ENCODE measurements at places on chromosomes 5 and 9. TPM values are rescaled to one million over a fixed set of nuclear protein-coding genes. Genes with fewer than 3 reads are reported as not detected.
A peak's percentile ranks its signal among the peaks of the same experiment; 100 is the strongest.

DNA sequence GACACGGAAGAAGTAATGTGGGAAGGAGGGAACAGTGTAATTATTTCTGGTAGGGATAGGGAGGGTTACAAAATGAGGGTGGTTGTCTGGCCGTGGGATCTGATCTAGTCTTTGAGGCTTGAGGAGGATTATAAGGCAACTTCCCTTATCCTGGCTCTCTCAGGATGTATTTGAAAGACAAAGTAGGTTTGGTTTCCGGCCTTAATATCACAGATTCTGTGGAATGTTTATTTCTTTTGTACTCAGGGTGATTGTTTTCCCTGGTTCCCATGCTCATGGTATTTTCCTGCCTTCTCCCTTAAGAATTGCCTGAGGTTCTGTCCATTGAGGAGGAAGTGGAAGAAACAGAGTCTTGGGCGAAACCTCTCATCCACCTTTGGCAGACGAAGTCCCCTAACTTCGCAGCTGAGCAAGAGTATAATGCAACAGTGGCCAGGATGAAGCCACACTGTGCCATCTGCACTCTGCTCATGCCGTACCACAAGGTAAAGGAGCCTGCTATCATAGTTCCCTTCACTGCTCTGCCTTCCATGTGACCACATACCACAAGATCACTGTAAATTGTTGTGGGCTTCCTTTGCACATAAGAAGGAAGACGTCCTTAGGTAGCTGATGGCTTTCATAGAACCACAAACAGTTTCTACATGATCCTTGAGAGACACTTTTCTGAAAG is 253.8 kb downstream of the KDM4C start:
- no peak for DNase-seq
- H3K27me3 ChIP-seq, result no peaks in the 10 kb centered on the region
- no peaks in the 10 kb centered on the region for H3K4me1 ChIP-seq
- H3K27ac ChIP-seq, result no peak overlapping the region
- H3K36me3 ChIP-seq, result no peaks in the 10 kb centered on the region
- H3K4me3 ChIP-seq, result no peak overlapping the region

- H3K4me1 ChIP-seq, result no peaks in the 10 kb centered on the region
- DNase-seq, result no peak
- H3K4me3 ChIP-seq, result no peak overlapping the region
- no peaks in the 10 kb centered on the region for H3K36me3 ChIP-seq
Observed at GRCh38 chr5:93438124-93438523, 142.9 kb downstream of the NR2F1-AS1 start.

GRCh38 chr5:178586396-178586795 is 3.8 kb downstream of the COL23A1 start:
- H3K4me1 ChIP-seq, result no peaks in the 10 kb centered on the region
- H3K36me3 ChIP-seq, result no peaks in the 10 kb centered on the region
- no peak for DNase-seq
- no peak overlapping the region for H3K4me3 ChIP-seq

DNA sequence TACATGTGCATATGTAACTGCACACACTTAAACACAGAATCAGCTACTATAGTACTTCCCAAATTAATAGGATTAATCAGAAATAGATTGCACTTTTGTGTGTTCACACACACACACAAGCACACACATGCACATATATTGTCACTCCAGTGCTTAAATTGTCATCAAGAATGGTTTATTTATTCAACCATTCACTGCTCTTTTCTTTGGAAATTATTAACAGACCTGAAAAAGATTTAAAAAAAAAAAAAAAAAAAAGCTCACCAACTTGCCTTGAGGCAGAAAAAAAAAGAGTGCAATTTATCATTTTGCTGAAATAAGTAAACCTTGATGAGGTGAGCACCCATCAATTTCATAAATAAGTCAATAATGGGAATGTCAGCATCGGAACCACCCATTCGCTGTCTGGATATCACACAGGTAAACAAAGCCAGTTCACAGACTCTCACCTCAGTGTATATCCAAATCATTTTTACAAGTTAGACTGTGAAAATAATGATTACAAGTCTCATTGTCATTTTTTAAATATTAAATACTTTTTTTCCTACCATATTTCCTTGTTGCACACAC is 562.8 kb downstream of the BNC2 start:
- no peak for DNase-seq
- H3K36me3 ChIP-seq, result no peaks in the 10 kb centered on the region
- no peak overlapping the region for H3K4me3 ChIP-seq
- no peak overlapping the region for H3K27ac ChIP-seq
- no peaks in the 10 kb centered on the region for H3K27me3 ChIP-seq
- H3K4me1 ChIP-seq, result peaks cover 29% of the 10 kb centered on the region

GRCh38 chr9:127336506-127337352 is 60.2 kb upstream of the SLC2A8 start:
- H3K36me3 ChIP-seq, result no peaks in the 10 kb centered on the region
- DNase-seq, result peak; percentile 48
- H3K27ac ChIP-seq, result no peak overlapping the region
- no peak overlapping the region for H3K4me3 ChIP-seq
- no peaks in the 10 kb centered on the region for H3K27me3 ChIP-seq

DNA sequence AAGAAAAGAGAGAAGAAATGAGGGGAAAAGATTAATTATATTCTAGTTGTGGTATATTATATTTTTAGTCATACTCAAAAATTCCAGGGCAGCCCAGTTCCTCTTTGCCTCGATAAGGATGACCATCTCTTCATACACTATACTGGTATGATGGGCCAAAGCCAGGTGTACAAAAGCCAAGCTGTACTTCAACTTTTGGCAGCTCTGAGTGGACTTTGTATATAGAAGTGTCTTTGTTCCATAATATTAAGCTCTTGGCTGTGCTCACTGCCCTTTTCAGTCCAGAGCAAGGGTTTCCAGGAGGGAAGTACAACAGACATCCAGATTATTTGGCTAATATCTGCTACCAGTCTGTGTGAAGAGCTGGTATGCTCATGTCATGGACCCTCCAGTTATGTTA is 934.3 kb upstream of the CDH10 start:
- no peaks in the 10 kb centered on the region for H3K27me3 ChIP-seq
- no peak for DNase-seq
- no peak overlapping the region for H3K4me3 ChIP-seq
- H3K4me1 ChIP-seq, result no peaks in the 10 kb centered on the region

- H3K4me1 ChIP-seq, result no peaks in the 10 kb centered on the region
- no peak overlapping the region for H3K27ac ChIP-seq
- no peak overlapping the region for H3K4me3 ChIP-seq
- no peak for DNase-seq
Observed at GRCh38 chr5:135442431-135443160, 4.6 kb downstream of the DCANP1 start.

DNA sequence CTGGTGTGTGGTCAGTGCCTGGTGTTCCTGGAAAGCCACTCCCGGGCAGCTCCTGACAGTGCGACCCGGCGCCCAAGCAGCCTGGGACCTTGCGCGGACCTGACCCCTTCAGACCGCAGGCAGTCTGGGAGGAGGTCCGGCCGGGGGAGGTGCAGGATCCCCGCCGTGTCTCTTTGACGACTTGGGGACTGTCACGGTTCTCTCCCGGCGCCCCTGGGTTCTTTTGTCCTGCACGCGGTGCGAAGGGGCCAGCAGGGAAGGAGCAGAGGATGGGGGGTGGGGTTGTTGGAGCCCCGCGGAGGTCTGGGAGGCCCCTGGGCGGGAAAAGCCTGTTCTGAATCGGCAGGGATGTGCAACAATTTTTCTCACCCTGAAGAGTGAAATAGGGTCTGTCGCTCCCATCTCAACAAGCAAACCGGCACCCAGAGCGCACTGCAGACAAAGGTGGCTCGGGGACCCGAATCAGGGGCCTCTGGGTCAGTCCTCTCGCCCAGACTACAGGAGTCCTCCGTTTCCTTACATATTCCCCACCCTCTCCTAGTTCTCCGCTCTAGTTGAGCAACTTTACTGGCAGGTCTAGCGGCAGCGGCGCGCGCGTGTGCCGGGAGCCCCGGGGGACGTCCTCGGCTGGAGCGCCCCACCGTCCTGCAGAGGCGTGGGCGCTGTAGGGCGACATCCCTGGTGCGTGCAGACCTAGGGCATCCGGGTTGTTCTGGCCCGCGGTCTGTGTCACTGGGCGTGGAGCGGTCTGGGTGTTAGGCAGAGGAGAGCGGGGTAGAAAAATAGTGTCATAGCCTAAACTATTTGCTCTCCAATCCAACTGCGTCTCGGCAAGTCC is 1.2 kb downstream of the VCAN start:
- peak overlapping the region; percentile 84 for H3K27ac ChIP-seq
- peak; percentile 50 for DNase-seq
- peaks cover 17% of the 10 kb centered on the region for H3K27me3 ChIP-seq
- peaks cover 58% of the 10 kb centered on the region for H3K36me3 ChIP-seq

GRCh38 chr5:171528865-171529614 is 109.6 kb downstream of the FGF18 start:
- H3K27ac ChIP-seq, result no peak overlapping the region
- H3K27me3 ChIP-seq, result peaks cover 51% of the 10 kb centered on the region
- H3K4me1 ChIP-seq, result peaks cover 4% of the 10 kb centered on the region
- no peak for DNase-seq
- H3K36me3 ChIP-seq, result no peaks in the 10 kb centered on the region

GRCh38 chr9:2704504-2704903 is 12.8 kb upstream of the KCNV2 start:
- no peaks in the 10 kb centered on the region for H3K36me3 ChIP-seq
- no peak overlapping the region for H3K27ac ChIP-seq
- no peaks in the 10 kb centered on the region for H3K27me3 ChIP-seq
- no peak for DNase-seq

DNA sequence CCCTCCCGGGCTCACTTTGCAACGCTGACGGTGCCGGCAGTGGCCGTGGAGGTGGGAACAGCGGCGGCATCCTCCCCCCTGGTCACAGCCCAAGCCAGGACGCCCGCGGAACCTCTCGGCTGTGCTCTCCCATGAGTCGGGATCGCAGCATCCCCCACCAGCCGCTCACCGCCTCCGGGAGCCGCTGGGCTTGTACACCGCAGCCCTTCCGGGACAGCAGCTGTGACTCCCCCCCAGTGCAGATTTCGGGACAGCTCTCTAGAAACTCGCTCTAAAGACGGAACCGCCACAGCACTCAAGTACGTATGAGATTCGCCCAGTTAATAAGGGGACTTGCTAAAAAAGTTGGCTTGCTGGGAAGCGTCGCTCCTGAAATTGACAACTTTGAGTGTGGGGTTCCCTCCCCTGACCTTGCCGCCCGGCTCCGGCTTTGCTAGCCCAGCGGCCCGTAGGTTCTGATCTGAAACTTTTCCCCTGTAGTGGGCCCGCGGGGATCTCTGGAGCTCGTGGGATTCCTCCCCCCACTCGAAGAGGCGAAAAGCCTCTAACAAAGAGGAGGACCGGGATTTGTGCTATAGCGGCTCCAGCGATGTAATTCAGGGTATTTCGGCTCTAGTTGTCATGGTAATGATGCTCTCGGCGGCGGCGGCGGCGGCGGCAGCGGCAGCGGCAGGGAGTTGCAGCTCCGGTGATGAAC is 572 bp downstream of the NR4A3 start:
- H3K4me1 ChIP-seq, result peaks cover 9% of the 10 kb centered on the region
- peak overlapping the region; percentile 4 for H3K27ac ChIP-seq
- H3K27me3 ChIP-seq, result peaks cover 53% of the 10 kb centered on the region
- H3K4me3 ChIP-seq, result peak overlapping the region; percentile 90
- H3K36me3 ChIP-seq, result peaks cover 59% of the 10 kb centered on the region
- DNase-seq, result no peak

GRCh38 chr5:172063463-172064235 is 57.2 kb upstream of the FBXW11 start:
- no peak overlapping the region for H3K27ac ChIP-seq
- H3K27me3 ChIP-seq, result no peaks in the 10 kb centered on the region
- no peak overlapping the region for H3K4me3 ChIP-seq
- no peak for DNase-seq

- peak overlapping the region; percentile 76 for H3K27ac ChIP-seq
- H3K4me1 ChIP-seq, result peaks cover 12% of the 10 kb centered on the region
- H3K27me3 ChIP-seq, result no peaks in the 10 kb centered on the region
- H3K4me3 ChIP-seq, result no peak overlapping the region
Observed at GRCh38 chr9:125296843-125297372, 35.3 kb downstream of the GAPVD1 start.

DNA sequence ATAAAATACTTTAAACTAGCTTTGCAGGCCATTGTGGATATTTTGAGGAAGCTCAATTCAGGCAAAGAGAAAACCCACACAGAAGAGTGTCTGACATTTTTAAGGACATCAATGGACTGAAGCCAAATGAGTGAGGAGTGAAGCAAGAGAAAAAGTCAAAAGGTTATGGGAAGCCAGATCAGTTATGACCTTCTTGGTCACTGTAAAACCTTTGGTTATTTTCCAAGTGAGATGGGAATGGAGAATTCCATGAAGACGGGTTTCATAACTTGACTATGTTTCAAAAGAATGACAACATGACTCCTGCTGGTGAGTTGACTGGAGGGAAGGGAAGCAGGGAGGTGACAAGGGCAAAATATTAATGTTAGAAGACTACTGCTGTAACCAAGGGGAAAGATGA is 585.2 kb downstream of the EFNA5 start:
- no peak overlapping the region for H3K27ac ChIP-seq
- H3K4me3 ChIP-seq, result no peak overlapping the region
- no peaks in the 10 kb centered on the region for H3K4me1 ChIP-seq
- H3K27me3 ChIP-seq, result no peaks in the 10 kb centered on the region

DNA sequence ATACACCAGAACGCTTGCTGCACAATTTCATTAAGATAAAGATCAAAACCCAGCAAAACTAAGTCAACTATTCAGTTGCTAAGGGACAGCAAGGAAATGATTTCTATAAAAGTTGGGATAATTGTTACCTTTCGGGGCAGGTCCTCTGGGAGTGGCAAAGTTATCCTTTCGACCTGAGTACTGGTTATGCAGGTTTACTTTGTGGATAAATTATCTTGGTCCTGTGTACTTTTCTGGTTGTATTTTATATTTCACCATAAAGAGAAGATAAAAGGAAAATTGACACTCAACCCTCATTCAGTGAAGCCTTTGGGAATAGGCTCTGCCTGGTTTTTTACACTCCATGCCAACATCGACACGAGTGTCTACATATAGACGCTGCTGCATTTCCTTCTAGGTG is 146.5 kb downstream of the SYK start:
- H3K27me3 ChIP-seq, result peaks cover 3% of the 10 kb centered on the region
- no peaks in the 10 kb centered on the region for H3K36me3 ChIP-seq
- H3K4me1 ChIP-seq, result peaks cover 7% of the 10 kb centered on the region
- no peak for DNase-seq

- no peaks in the 10 kb centered on the region for H3K27me3 ChIP-seq
- H3K4me3 ChIP-seq, result no peak overlapping the region
- DNase-seq, result no peak
- H3K4me1 ChIP-seq, result peaks cover 17% of the 10 kb centered on the region
- H3K36me3 ChIP-seq, result no peaks in the 10 kb centered on the region
- no peak overlapping the region for H3K27ac ChIP-seq
Observed at GRCh38 chr5:82346399-82347165, 68.4 kb upstream of the RPS23 start.

GRCh38 chr5:131671994-131672655 is 37.1 kb upstream of the RAPGEF6 start:
- no peak for DNase-seq
- peaks cover 25% of the 10 kb centered on the region for H3K36me3 ChIP-seq
- H3K4me1 ChIP-seq, result peaks cover 5% of the 10 kb centered on the region

GRCh38 chr5:177344891-177345290 is 6.6 kb downstream of the LMAN2 start:
- peaks cover 75% of the 10 kb centered on the region for H3K36me3 ChIP-seq
- no peak for DNase-seq
- no peak overlapping the region for H3K27ac ChIP-seq
- H3K4me3 ChIP-seq, result no peak overlapping the region

Gene STRBP
- 23.3 TPM for total RNA-seq

Gene SLC46A2
- not detected for total RNA-seq

Gene CFAP90
- total RNA-seq, result not detected

Gene AJM1
- 3.2 TPM for total RNA-seq

Gene SVEP1
- total RNA-seq, result 0.35 TPM

Gene PCDHB5
- not detected for total RNA-seq

Gene TRUB2
- 25.9 TPM for total RNA-seq

Gene PHF24
- not detected for total RNA-seq

Gene TRIM7
- 1.8 TPM for total RNA-seq

Gene SOX30
- total RNA-seq, result 0.09 TPM

Gene TPPP
- 0.38 TPM for total RNA-seq
